Esophagus squamous epithelium (tissue), 5 donors: ENCODE measurements at places on chromosomes 6 and 20.

GRCh38 chr20:62543470-62544302 is 67.9 kb upstream of the GATA5 start:
- DNase-seq = no peak

DNA sequence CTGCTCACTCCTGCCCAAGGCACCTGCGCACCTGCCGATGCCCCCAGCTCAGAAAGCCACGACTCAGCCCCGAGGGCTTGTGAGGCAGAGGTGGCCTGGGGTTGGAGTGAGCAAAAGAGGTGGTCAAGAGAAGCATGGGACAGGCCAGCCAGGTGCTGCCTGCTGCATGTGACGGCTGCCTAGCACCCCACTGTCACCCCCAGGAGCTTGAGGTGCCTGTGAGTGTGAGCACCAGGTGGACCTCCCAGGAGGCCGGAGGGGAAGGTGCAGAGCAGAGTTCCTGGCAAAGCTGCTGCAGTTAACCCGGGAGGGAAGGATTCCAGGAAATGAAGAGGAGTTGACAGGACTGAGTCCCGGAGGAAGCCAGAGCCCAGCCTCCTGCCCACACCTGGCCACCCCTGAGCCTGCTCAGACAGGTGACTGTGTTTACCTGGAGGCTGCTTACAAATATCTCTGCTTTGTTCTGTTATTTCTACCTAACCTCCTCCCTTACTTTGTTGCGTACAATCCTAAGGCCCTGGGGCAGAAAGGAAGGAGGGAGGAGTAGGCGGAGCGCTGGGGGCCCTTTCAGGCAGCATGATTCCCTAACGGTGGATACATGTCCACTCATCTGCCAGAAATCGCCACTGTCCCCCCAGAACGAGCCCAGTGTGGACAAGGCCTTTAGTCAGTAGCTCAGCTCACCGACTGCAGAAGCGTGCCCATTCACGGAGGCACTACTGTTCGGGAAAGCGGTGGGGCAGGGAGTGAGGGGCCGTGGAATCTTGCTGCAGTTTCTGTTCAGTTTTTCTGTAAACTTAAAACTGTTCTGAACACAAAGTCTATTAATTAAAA is 87.5 kb upstream of the MPC1 start:
- DNase-seq = no peak

GRCh38 chr6:71400852-71401251 is 112.2 kb downstream of the OGFRL1 start:
- no peak for DNase-seq

DNA sequence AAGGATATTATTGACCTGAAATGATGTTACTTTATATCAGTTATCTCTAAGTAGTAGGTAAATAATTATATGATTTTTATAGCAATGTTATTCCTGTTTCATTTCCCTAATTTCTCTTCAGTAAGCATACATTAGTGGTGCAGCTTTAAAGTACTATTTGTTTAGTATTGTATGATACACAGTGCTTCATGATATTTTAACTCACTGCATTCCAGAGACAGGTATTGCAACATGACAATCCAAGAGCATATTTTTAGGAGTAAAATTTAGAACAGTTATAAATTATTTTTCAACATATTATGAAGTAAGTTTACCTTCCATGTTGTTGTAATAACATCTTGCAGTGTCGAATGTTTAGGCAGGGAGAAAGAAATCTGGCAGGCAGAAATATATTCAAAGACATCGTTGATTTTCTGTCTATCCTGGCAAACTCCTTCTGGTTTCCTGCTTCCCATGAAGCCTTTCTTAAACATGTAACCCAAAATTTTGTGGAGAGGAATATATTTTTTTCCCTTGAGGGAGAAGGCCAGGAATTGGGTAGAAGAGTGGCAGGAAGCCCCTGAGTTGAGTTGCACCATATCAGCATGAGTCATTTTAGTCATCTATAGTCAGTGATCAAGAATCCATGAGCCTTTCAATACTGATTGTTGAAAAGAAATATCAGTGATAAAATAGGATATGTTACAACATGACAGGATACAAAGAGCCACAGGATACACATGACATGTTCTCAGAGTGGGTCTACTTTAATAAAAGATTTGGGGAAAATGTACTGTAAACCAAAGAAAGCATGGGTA is 29.0 kb upstream of the PTCHD4 start:
- DNase-seq = no peak

- DNase-seq = no peak
Observed at GRCh38 chr20:20851385-20851784, 138.9 kb upstream of the RALGAPA2 start.

DNA sequence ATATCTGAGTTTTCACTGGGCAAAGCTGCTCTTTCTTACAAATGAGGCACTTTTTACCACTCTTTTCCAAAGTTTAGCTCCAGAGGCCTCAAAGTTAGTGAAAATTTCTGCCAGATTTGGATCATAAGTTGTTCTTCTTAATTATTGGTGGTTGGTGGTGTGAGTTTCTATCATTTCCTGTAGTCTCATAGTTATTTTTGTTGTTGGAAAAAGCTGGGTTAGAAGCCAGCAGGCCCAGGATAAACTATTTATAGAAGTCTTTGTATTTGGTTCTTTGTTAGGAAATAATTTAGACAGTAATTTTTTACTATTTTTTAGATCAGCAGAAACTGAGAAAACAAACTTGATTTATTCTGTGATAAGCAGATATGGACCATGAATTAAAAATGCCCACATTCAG is 10.6 kb downstream of the PFDN4 start:
- no peak for DNase-seq

- DNase-seq = no peak
Observed at GRCh38 chr20:61698598-61699494, 366.8 kb downstream of the TAF4 start.

DNA sequence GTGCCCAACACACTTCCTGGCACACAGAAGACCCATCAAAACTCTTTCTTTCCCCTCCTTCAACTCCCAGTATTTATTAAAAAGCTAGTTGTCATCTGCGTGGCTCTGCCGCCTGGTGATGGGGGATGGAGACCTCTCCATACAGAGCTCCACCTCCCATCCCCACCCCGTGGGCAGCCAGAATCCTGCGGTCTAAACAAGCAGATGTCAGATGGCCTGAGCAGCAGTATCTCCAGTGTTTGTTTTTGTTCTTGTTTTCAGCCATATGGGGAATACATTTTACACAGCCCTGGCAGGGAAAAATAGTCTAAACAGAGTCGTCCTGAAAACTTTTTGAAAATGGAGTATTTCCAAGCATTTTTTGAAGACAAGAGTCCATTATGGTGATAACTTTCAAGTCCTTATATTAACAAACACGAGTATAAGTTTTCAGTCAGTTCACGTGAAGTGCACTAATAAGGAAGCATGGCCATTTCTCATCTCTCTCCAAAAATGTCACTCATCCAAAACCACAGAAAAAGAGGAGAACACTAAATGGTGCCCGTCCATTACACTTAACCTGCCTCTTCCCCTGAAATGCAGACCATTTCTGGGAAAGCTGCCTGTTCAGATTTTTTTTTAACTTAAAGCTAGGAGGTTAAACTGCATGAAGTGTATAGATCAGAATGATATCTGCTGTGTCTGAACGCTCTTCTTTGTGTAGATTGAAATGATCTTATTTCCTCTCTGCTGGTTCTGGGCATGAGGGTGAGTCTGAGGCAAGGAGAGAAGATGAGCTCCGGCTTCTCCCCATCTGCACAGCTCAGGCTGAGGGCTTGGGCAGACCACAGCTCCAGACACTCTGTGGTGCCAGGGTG is 91.0 kb downstream of the TCP11 start:
- no peak for DNase-seq

- DNase-seq = no peak
Observed at GRCh38 chr20:14830899-14831298, 493.5 kb upstream of the FLRT3 start.

DNA sequence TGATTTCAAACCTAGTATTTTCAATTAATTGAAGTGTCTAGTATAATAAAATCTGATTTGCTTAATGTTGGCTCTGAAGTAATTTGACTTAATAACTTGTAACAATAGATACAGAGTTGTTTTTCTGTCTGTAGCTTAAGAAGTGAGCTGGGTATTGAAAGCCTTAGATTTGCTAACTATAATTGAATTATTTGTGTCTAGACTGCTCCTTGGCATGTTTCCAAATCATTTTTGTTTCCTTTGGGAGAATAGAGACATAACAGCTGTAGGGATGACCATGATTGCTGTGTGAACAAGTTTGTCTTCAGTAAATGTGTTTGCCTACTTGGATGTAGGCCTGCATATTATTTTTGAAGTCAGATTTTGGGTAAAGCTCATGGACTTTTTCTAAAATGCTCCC is 115.4 kb downstream of the SCAF8 start:
- no peak for DNase-seq

DNA sequence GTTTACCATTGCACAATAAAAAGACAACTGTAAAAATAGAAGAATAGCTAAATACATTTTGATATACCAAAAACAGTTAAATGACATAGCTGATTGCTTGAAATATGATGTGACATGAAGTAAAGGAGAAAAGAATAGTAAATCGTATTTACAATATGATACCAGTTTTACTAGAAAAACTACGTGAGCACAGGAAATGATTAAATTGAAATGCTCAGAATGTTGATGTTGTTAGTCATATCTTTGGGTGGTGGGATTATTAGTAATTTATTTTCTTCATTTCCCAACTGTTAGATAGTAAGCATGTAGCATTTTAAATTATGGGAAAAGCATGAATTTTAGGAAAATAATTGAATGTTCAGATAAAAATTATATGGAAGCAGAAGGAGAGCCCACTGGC is 268.3 kb upstream of the TAB2 start:
- DNase-seq = no peak

GRCh38 chr20:62602550-62602949 is 39.8 kb upstream of the SLCO4A1 start:
- no peak for DNase-seq

DNA sequence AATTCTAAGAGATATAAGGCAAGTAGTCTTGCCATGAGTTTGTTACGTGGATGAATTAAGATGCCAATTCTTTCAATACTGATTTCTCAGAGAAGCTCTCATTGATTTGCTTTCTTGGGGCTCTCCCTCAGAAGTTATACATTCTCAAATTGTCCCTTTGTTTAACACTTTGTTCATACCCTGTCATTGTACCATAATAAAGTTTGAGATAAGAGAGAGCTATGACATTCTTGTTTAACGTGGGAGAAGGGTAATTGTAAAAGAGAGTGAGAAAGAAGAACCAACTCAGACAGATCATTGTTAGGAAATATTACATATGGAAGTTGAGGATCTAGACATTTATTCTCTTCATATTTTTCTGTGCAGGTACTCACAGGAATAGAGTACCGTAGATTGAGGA is 19.1 kb downstream of the ACSS2 start:
- no peak for DNase-seq

DNA sequence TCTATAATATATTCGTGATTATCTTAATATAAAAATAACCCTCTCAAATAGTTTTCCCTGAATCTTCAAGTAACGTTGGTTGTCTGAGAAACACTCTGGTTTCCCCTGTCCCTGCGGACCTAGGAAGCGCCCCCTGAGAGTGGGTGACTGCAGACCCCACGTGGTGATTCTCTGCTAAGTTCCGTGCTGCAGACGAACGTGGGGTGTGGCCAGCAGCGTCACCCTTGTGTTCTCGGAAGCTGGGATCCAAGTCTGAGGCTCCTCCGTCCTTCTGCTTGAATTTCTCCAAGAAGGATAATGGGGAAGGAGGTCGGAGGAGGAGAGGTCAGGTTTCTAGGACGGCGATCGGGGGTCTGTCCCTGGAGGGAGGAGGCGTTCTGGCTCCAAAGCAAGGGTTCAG is 16.6 kb upstream of the MAP1LC3A start:
- no peak for DNase-seq

DNA sequence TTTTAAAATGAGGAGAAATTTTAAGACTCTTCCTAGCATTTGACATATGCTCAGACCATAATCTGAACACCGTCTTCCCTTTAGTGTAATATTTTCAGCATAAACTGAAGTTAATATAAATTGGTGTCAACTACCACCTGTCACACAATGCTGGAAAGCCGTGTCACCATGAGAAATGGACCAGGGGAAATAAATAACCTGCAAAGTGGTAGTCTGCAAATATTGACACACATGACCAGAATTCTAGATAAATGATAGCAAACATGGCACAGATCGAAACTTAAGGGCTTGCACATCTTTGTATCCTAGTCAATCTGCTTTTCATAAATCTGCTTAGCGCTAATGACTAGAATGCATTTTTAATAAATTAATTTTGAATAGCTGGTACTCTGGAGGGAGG is 191.9 kb downstream of the CD83 start:
- no peak for DNase-seq

GRCh38 chr6:19322691-19323485 is 514.3 kb upstream of the ID4 start:
- no peak for DNase-seq
